ENCODE measurements at places on chromosomes 7 and 10.

GRCh38 chr10:10418387-10418786 is 599.3 kb upstream of the CELF2 start:
- DNase-seq: no peak

DNA sequence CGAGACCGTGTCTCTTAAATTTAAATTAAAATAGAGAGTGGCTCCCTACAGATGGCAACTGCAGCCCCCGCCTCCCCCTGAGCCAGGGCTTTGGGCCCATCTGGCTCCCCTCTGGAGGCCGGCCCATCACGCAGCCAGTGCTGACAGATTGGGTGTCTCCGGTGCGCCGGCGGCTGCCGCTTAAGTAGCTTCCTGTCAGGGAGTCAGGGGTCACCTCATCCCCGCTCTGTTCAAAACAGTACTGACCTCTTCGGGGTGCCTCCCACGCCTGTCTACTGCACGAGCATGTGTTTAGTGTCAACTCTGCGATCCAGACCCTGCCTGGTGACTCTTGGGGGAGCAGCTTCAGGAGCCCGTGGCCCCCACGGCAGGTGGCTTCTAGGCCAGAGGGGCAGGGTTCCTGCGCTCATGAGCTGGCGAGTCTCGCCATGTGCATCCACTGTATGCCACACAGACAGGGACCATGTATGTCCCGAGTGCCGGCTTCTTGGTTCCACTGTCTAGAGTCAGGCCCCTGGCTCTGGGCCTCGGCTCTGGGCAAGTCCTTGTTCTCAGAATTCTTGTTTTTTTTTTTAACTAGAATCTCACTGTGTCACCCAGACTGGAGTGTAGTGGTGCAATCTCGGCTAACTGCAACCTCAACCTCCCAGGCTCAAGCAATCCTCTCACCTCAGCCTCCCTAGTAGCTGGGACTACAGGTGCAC is 36.1 kb downstream of the KCTD7 start:
- no peak for DNase-seq

DNA sequence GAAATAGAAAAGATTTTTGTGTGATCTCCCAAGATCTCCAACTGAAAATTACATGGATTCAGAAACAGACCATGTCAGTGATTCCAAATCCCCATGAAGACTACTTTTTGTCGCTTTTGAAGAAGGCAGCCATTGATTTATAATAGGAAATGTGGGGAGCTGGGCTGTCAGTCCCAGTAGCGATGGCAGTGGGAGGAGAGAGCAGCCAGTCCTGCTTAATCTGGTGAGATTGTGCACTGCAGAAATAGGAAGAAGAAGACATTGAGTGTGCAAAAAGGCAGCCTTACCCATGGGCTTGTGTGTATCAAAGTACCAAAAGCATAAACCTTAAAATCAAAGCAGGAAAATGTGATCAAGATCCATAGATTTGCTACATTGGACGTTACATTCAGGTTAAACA is 4.8 kb downstream of the ADRB1 start:
- DNase-seq: no peak

GRCh38 chr7:134443396-134444070 is 15.4 kb downstream of the AKR1B1 start:
- no peak for DNase-seq

DNA sequence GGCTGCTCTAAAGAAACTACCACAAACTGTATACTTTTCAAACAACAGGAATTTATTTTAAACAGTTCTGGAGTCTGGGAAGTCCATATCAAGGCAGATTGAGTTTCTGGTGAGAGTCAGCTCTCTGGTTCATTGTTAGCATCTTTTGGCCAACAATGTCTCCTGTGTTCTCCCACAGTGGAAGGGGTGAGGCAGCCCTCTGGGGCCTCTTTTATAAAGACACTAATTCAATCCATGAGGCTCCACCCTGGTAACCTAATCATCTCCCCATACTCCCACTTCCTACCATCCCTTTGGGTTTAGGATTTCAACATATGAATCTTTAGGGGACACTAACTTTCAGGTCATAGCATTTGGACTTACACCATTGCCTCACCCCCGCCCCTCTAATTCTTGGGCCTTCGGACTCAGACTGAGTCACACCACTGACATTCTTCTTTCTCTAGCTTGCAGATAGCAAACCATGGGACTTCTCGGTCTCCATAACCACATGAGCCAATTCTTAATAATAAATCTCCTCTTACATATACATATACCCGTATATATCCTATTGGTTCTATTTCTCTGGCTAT is 64.3 kb upstream of the ANTXRL start:
- no peak for DNase-seq

DNA sequence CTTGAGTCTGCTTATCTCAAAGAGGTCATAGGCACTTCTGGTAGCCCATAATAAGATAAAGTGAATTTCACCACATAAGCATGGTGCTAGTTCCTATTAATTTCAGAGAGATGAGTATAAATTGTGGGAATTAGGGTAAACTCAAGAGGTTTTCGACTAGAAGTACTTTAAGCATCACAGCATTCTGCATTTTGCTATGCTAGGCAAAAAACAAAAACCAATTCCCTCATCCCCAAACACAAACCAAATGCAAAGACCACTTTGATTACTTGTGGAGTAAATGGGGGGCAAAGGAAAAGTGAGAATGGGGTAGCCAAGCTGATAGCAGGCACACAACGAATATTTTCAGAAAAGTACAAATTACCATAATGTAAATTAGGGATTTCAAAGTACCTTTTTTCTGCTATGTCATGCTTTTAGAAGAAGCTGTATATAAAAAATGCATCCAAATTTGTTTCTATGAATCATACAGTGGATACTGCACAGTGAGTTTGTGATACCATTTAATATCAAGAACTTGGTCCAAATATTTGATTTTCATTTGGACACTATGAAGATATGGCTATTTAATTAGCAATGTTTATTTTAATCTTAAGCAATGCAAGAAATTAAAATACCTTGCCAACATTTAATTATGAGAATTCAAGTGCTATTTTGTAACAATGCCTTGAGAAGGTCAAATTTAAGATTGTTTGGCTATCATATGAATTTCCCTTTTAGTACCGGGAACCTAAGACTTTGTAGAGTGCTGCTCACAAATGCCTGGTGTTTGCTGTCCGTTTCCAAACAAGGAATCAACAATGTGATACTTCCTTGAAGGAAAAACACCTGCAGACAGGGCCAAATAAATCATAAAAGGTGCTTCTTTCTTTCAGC is 455.5 kb downstream of the PHTF2 start:
- no peak for DNase-seq
